ENCODE measurements at places on chromosomes 16 and 17. TPM values are rescaled to one million over a fixed set of nuclear protein-coding genes. Genes with fewer than 3 reads are reported as not detected.

The SCIMP gene
- not detected for total RNA-seq

The NEK8 gene
- 1.5 TPM for total RNA-seq

The RNF227 gene
- 0.80 TPM for total RNA-seq

The SETD1A gene
- 7.0 TPM for total RNA-seq

The LLGL2 gene
- 4.0 TPM for total RNA-seq

The PERCC1 gene
- total RNA-seq: not detected

Data from thoracic aorta endothelial cell (primary cell).